ENCODE measurements at places on chromosomes 6 and 20.

DNA sequence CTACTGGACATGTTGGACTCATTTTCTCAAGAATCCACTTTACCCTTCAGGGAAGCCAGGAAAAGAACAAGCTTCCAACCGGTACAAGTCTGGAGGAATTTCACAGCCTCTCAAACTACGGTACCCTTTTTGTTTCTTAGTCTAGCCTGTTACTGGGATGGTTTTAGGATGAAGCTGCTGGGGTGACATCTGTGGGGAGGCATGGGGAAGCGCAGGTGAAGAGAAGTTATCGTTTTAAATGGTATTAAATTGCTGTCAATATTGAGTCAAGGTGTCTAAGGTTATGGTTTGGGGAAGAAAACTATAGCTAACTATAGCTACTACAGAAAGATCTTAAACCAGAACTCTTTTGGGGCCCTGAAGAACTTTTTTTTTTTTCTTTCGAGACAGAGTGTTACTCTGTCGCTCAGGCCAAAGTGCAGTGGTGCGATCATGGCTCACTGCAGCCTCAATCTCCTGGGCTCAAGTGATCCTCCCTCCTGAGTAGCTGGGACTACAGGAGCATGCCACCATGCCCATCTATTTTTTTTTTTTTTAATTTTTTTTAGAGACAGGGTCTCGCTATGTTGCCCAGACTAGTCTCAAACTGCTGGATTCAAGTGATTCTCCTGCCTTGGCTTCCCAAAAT, 128.7 kb downstream of the RIN2 start:
- no peak for DNase-seq

DNA sequence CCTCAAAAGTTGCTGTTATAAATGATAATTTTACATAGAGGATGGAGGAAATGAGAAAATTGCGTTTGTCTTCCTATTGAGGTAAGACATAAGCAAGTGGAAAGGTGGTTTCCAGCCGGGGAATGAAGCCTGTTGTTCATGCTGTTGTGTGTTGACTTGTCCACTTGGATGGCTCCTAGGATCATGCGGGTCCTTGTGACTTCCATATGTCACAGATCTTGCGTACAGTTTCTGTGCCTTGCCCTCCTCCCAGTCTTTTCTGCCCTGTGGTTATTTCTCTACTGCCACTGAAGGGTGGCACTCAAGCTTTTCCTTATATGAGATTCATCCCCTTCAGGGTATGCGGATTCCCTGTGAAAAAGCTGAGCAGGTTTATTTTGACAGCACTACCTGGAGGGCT, 116.6 kb downstream of the CARMIL1 start:
- DNase-seq, result no peak

- DNase-seq, result no peak
Measured at GRCh38 chr20:50572938-50573777, 63.0 kb downstream of the PTPN1 start.

- no peak for DNase-seq
Measured at GRCh38 chr6:125888989-125889656, 67.4 kb upstream of the HINT3 start.

DNA sequence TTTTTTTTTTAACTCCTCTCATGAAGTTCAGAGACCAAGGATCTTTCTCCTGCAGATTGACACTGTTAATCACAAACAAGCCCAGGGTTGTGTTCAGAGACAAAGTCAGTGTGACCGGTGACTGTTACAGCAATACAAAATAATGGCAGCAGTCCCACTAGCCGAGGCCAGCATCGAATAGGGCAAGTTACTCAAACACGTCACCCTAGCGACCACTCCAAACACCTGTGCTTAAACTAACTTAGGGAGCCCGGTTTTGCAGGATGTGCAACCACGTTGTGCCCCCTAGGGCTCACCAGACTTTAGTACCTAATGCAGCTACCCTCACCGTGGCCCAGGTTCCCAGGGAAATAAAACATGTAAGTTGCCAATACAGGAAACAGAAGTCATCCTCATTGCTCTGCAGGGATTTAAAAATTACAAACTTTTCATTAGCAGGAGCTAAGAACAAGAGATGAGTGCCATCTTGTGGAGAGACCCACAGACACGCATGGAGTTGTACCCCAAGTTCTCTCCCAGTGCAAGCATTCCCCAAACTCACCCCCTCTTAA, 38.1 kb downstream of the FAM50B start:
- no peak for DNase-seq

- no peak for DNase-seq
Measured at GRCh38 chr6:26426691-26427450, 13.4 kb upstream of the BTN3A3 start.

DNA sequence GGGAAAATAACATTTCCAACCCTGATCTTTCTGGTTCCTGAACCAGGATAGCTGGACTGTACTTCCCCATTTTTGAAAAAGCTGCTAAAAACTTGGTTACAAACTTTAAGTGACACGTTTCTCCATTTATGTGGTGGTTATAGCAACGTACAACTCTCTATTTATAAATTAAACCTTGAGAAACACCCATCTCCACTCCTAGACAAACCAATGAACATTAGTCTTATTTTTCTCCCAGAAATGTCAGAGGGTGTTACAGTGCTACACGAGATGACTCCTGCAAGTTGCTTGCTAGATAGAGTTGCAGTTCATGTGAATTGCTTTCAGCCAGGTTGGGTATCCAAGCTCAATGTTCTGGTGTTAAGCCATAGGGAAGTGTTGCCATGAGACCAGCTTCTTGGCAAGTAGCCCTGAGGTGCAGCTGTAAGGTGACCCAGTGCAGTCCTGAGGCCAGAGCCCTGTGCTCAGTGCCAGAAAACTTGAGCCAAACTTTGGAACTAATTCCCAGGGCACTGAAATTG, 51.3 kb upstream of the REV3L start:
- DNase-seq, result no peak

GRCh38 chr6:52551483-52552277, 25.2 kb downstream of the TRAM2 start:
- no peak for DNase-seq

DNA sequence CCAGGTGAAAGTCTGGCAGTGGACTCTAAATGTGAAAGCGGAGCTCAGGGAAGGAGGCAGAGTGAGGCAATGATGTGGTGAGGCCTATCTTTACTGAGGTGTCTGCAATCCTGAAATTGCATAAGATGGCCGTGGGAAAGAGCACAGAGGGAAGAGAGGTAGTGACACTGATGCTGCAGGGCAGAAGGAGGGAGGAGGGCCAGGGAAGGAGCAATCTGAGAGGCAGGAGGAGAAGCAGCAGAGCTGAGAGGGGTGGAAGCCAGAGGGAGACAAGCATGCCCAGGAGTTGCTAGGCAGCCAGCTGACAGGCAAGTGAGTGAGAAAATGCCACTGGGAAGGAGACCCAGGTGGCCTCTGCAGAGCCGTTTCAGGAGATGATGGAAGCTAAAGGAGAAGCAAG, 97.4 kb upstream of the CNR1 start:
- no peak for DNase-seq

DNA sequence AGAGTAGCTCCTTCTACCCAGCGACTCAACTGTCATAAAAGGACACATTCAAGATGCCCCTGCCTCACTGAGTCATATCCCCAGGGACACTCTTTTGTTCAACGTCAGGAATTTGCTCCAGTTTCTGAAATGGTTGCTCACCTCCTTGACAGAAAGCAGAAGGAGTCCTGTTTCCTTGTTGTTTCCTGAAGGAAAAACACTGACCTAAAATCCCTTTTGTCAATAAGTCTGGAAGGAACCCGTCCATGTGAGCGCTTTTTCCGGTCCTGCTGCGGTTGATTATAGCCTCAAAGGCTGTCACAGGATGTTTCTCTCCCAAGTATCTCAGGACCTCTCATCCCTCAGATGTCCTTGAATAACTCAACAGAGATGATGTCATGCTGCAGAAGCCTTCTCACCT, 113.6 kb upstream of the PLEKHG1 start:
- DNase-seq, result no peak

- DNase-seq, result no peak
Measured at GRCh38 chr6:120320481-120321162, 971.1 kb upstream of the MAN1A1 start.

- DNase-seq, result no peak
Measured at GRCh38 chr20:23773127-23773526, 22.4 kb upstream of the CST1 start.

DNA sequence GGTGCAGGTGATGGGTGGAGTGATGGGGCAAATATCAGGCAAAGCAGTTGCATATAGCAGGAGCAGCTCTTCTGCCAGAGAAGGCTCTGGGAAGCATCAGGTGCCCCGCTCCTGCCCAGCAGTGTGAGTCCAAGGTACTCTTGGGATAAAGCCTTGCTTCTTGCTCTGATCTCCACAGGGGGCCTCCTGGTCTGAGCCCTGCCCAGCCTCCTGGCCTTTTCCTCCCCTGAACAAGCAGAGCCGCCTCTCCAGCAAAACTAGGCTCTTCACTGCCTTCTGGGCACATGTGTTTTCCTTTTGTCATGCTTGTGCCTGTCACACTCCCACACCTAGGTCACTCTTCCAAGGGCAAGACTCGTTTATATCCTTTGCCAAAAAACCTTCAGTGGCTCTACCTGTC, 34.3 kb downstream of the SIRPA start:
- no peak for DNase-seq

GRCh38 chr6:100203400-100203799, 209.4 kb upstream of the MCHR2 start:
- DNase-seq, result no peak

- DNase-seq, result no peak
Measured at GRCh38 chr20:44587035-44587980, 4.9 kb downstream of the PKIG start.

DNA sequence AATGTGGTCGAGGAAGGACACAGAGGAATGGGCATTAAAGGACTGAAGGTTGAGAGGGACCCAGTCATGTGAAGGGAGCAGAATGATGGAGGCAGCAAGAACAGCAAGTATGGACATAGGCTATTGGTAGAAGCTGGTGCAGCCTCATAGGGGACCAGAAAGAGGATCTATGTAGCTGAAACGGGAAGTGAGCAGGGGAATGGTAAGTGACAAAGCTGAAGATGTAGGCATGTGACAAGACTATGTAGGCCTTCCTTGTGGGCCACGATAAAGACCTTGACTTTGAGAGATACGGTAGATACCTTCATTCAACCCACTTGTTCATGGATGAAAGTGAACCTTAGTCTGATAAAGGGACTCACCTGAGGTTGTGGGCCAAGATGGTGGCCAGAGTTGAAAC, 3.5 kb downstream of the CTNNBL1 start:
- peak; percentile 50 for DNase-seq

DNA sequence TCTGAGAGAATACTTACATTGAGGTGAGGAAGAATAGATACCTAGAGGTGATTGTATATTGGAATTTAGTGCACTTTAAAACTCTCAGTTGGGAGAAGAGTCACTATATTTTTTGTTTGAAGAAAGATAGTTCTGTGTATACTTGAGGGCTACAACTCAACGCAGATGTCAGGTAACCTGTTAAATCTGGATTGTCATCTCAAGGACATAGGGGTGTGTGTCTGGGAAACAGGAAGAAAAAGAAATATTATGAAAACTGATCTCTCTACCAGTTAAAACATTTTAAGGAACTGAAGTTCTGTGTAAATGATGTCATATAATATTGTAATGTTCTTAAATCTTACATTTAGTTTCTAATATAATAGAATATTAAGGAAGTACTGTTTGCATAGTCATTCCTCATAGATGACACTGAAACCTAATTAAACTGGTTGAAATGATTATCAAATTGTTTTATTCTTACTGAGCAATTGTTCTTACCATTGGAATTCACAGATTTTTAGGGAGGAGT, 86.2 kb downstream of the SMAP1 start:
- DNase-seq, result no peak

DNA sequence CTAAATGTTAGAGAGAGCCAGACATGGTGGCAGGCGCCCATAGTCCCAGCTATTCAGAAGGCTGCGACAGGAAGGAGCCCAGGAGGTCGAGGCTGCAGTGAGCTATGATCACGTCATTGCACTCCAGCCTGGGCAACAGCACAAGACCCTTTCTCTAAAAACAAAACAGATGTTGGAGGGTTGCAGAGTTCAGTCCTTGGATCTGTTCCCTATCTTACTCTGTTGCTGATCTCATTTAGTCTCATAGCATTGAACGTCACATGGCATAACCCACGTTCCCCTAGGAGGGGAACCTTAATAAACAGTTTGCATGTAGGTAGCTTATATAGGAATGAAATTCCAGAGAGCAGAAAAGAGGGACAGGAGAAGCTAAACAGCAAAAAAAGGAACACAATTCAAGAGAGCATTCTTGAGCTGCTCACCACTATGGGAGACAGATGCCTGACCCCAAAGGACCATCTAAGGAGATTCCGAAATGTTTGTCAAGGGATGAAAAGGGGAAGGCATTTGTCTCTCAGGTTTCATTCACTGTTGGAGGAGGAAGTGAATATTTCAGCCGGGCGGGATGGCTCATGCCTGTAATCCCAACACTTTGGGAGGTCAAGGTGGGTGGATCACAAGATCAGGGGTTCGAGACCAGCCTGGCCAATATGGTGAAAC, 54.6 kb upstream of the PIM1 start:
- no peak for DNase-seq

- DNase-seq, result no peak
Measured at GRCh38 chr6:45808042-45808645, 207.5 kb downstream of the CLIC5 start.

DNA sequence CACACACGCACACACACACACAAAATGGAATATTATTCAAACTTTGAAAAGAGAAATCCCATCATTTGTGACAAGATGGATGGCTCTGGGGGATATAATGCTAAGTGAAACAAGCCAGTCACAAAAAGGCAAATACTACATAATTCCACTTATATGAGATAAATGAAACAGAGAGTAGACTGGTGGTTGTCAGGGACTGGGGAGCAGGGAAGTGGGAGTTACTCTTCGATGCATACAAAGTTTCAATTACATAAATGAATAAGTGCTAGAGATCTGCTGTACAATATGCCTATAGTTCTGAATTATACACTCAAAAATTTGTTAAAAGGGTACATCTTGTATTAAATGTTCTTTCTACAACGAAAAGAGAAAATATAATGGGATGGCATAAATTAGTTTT, 58.1 kb upstream of the PLN start:
- DNase-seq, result no peak

- no peak for DNase-seq
Measured at GRCh38 chr6:153503810-153504209, 372.7 kb upstream of the RGS17 start.

- DNase-seq, result no peak
Measured at GRCh38 chr6:75579951-75580350, 21.7 kb upstream of the SENP6 start.

- DNase-seq, result no peak
Measured at GRCh38 chr6:23650676-23651075, 475.3 kb upstream of the NRSN1 start.

GRCh38 chr6:149446791-149447376, 37.9 kb downstream of the ZC3H12D start:
- DNase-seq, result no peak

DNA sequence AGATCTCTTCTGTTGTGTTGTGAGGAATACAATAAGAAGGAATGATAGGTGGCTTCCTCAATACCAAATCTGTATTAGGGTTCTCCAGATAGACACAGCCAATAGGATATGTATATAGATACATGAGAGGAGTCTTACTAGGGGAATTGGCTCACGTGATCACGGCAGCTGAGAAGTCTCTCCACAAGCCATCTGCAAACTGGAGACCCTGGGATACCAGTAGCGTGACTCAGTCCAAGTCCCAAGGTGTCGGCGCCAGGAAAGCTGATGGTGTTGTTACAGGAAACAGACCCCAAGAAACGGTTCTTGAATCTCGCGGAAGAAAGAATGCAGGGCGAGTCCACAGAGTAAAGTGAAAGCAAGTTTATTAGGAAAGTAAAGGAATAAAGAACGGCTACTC, 61.4 kb downstream of the SYTL3 start:
- no peak for DNase-seq

Data from CD4-positive, alpha-beta T cell treated with Interferon gamma for 1 hour (primary cell).